ENCODE measurements at places on chromosomes 1 and 21. TPM values are rescaled to one million over a fixed set of nuclear protein-coding genes. Genes with fewer than 3 reads are reported as not detected.

SLFNL1 gene
- not detected for total RNA-seq

ZNF683 gene
- not detected for total RNA-seq

OR2T5 gene
- not detected for total RNA-seq

KLF17 gene
- total RNA-seq: 0.43 TPM

TNFAIP8L2 gene
- total RNA-seq: not detected

MPL gene
- total RNA-seq: not detected

DMRTA2 gene
- total RNA-seq: 0.13 TPM

SLC30A7 gene
- total RNA-seq: 9.1 TPM

ADAM30 gene
- total RNA-seq: not detected

TACSTD2 gene
- not detected for total RNA-seq

EFNA1 gene
- total RNA-seq: 36.5 TPM

PGLYRP4 gene
- not detected for total RNA-seq

HSF2BP gene
- total RNA-seq: 1.4 TPM

NCF2 gene
- 2.3 TPM for total RNA-seq

RPL11 gene
- 1,441 TPM for total RNA-seq

FOXE3 gene
- total RNA-seq: 0.06 TPM

DYNLT4 gene
- 0.29 TPM for total RNA-seq

F3 gene
- 3.3 TPM for total RNA-seq

CTSK gene
- 1.7 TPM for total RNA-seq

RHD gene
- total RNA-seq: not detected

RGS21 gene
- not detected for total RNA-seq

LRRC7 gene
- total RNA-seq: not detected

SUSD4 gene
- total RNA-seq: 0.82 TPM

USP1 gene
- 30.4 TPM for total RNA-seq

PRR9 gene
- not detected for total RNA-seq

PPM1J gene
- 1.5 TPM for total RNA-seq

CELA2B gene
- not detected for total RNA-seq

TRABD2B gene
- 0.30 TPM for total RNA-seq
